ENCODE measurements at places on chromosomes 16 and 17. TPM values are rescaled to one million over a fixed set of nuclear protein-coding genes. Genes with fewer than 3 reads are reported as not detected.

DNA sequence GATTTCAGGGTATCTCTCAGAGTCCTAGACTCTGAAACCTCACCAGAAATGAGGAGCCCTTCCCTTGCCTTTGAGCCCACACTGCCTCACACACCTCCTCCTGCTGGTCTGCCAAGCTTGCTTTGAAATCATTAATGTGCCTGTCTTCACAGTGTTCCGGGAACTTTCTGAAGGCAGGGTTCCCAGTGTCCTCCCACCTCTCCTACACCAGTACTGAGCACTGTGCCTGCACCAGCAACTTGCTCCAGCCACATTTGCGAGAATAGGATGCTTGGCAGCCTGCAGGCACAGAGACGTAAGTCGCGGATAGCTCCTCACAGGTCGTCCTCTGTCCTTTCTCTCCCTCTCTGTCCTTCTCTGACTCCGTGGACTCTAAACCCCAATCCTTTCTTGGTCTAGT lies 408.4 kb upstream of the EEF2KMT start:
- H3K36me3 ChIP-seq: no peaks in the 10 kb centered on the region
- no peak for DNase-seq
- no peak overlapping the region for H3K4me3 ChIP-seq
- H3K4me1 ChIP-seq: no peaks in the 10 kb centered on the region
- no peak overlapping the region for H3K27ac ChIP-seq

The MYCBPAP gene
- 0.16 TPM for total RNA-seq

GRCh38 chr16:2586901-2587480 lies 49.2 kb downstream of the PDPK1 start:
- no peaks in the 10 kb centered on the region for H3K4me1 ChIP-seq
- no peak overlapping the region for H3K4me3 ChIP-seq
- H3K36me3 ChIP-seq: peaks cover 42% of the 10 kb centered on the region
- no peak overlapping the region for H3K27ac ChIP-seq
- H3K27me3 ChIP-seq: no peaks in the 10 kb centered on the region
- DNase-seq: no peak

The PIRT gene
- not detected for total RNA-seq

DNA sequence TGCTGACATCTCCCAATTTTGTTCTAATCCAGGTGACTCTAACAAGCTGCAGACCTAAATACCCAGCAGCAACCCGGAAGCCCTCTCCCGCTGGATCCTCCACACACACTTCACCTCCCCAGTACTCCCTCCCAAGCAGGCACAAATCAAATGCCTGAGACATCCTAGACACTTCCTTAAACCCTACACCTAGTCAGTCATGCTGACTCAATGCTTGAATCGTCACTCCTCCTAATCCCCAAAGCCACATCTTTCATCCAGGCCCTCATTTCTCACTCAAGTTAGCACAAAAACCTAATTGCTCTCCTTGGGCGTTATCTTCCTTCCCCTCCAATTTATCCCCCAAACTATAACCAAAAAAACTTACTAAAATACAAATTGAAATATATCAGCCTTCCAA lies 32.7 kb downstream of the CMC2 start:
- no peak for DNase-seq
- no peak overlapping the region for H3K27ac ChIP-seq
- peaks cover 4% of the 10 kb centered on the region for H3K36me3 ChIP-seq
- H3K27me3 ChIP-seq: no peaks in the 10 kb centered on the region
- no peaks in the 10 kb centered on the region for H3K4me1 ChIP-seq

DNA sequence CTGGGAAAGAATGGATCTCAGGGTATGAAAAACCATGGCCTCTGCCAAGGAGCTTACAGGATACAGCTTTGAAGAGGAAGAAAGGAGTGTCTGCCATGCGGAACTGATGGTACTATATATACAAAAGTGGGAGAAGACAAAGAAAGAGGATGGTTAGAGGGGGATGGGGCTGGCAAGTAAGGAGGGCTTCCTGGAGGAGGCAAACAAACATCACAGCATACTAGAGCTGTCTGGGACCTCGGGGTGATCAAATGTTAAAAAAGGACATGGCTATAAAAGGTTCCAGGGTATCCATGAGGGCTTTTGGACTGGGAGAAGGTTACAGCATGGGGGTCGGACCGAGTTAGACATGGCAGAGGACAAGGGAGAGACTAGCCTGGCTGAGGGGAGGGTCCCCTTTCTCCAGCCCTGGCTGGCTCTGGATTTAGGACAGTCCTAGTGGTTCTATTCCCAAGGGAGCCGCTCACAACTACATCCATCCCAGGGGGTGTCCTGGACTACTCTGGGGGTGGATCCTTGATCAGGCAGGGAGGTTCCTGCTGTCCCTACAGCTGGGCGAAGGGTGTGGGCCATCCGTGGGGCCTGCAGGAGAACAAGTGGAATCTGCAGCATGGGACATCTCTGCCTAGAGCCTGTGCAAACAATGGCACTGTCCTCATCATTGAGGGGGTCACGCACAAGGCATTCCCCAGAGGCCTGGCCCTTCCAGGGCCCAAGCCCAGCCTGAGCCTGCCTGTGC lies 12.2 kb downstream of the WNT9B start:
- no peak for DNase-seq
- H3K27me3 ChIP-seq: no peaks in the 10 kb centered on the region
- H3K36me3 ChIP-seq: no peaks in the 10 kb centered on the region
- no peaks in the 10 kb centered on the region for H3K4me1 ChIP-seq
- H3K4me3 ChIP-seq: no peak overlapping the region

Measured in right atrium auricular region (tissue), 2 donors.